ENCODE measurements at places on chromosomes 16 and 17.

- DNase-seq: no peak
Measured at GRCh38 chr16:30649725-30650368, 913 bp upstream of the PRR14 start.

GRCh38 chr17:17172990-17173389 is 33.1 kb downstream of the PLD6 start:
- DNase-seq: no peak

DNA sequence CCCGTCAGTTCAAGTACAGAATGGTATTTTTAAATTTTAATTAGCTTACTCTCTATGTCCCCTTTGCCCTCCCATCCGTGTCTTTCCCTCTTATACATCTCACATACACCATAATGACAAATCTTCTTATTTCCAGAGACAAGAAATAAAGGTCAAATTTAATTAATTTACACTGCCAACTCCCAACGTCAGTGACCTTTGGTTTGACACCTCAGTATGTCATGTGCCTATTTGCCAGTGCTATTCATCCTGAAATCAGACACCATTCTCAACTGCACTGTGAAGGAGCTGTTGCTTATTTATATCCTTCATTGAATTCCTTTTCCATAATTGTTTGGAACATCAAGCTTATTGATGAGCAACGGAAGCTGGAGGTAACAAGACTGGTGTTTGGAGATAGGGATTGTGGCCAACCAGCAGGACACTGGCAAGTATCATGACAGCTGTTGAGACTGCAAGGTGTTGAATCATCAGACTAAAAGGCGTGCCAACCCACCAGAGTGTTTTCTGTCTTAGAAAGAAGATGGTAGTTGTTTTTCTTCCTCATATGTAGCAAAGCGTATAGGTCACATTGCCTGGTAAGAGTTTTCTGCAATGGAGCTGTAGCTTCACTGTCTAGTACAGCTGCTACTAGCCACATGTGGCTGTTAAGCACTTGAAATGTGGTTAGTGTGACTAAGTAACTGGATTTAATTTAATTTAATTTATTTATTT is 12.5 kb downstream of the CALCOCO2 start:
- DNase-seq: no peak

- DNase-seq: no peak
Measured at GRCh38 chr17:22300177-22300576, 607.9 kb downstream of the KCNJ18 start.

DNA sequence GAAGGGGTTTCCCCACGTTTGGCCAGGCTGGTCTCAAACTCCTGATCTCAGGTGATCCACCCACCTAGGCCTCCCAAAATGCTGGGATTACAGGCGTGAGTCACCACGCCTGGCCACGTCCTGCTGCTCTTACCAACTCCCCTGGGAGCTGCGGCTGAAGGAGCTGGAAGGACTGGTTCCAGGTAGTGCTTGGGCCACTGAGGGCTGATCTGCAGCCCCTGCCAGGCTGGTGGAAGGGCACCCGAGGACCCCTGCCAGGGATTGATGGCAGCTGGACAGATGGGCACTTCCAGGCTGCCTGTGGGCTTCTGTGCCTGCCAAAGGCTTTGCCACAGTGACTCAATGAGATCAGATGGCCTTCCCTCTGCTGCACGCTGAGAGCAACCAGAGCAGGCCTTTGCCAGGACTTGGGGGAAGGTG is 2.3 kb downstream of the OXLD1 start:
- DNase-seq: no peak

DNA sequence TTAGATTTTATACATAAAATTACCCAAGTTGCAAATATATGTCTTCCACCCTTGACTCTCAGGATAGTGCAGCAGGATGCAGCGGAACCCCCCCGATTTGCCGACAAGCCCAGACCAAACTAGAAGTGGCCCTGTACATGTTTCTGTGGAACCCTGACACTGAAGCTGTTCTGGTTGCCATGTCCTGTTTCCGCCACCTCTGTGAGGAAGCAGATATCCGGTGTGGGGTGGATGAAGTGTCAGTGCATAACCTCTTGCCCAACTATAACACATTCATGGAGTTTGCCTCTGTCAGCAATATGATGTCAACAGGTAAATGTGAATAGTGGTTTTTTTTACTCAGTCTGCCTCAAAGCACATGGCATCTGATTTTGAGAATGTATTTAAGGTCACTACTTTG is 70.7 kb downstream of the OMG start:
- DNase-seq: no peak

- DNase-seq: no peak
Measured at GRCh38 chr17:44826123-44826790, 3.8 kb downstream of the GJC1 start.

GRCh38 chr16:84754956-84755672 is 55.3 kb downstream of the USP10 start:
- no peak for DNase-seq

GRCh38 chr16:75433732-75434413 is 570 bp upstream of the CFDP1 start:
- DNase-seq: peak; percentile 90

GRCh38 chr17:148757-149156 is 11.4 kb downstream of the SCGB1C2 start:
- DNase-seq: no peak

DNA sequence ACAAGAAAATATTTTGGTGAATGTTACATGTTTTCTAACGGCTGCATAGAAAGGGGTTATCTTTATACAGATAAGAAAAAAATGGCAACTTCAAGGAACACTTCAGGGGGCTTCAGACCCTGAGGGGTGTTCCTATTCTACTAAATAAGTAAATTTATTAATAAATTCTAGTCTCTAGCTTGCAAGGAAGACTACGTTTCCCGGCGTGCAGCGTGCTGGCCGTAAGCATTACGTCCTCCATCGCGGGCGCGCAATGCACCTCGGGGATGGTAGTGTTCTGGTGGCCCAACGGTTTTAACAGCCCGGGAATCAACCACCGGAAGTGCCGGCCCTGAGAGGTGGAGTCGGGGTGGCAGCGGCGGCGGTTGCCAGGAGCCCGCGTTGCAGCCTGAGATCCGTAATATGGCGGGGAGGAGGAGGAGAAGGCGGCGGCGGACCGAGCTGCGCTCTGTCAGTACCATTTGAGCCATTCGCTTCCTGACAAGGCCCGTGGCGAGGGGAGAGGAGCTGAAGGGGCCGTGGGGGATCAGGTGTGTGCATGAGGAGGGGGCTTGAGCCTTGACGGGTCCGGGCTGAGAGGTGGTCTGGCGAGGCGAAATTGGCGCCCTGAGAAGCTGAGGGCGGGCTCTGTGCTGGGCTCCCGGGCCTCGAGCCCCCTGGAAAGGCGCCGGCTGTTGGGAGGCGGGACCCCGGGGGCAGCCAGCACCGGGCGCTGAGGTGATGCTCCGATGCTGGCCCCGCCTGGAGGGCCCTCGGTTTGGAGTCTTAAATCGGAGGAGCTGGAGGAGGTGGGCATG is at the start of gene CCP110:
Gene CCP110 (plus strand): TSS at position 384 of the 797 bp plus-strand sequence. CDS start 3,940 bp downstream, outside the sequence.
- peak; percentile 92 for DNase-seq

DNA sequence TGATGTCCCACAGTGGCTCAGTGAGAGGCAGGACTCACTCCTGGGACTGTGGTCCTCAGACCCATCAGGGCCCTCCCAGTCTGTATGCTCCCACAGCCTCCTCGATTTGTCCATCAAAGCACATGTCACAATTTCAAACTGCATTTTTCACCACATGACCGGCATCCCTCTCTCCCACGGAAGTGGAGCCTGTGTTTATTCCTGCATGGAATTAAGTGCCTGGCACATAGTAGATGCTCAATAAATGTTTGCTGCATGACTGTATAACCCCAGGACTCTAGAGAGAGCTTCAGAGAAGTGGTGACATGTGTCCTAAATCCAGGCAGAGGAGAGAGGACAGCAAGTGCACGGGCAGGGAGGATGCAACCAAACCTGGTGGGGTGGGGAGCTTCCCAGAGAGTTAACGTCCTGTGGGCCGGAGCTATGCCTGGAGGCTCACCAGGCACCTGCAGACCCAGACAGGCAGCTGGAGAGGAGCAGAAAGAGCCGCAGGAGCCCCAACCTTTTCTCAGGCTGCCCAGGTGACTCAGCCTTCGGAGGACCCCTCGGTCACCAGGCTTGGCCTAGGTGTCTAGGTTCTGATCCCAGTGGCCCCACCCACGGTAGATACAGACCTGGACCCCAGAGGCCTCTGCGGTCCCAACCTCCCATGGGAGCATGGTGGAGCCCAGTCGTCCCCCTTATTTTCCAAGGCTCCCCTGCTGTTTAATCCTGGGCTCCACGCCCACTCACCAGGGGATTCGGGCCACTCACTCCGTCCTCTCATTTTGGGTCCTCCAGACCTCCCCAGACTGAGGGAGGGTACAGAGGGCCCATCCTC is 5.8 kb downstream of the CDH5 start:
- DNase-seq: no peak

DNA sequence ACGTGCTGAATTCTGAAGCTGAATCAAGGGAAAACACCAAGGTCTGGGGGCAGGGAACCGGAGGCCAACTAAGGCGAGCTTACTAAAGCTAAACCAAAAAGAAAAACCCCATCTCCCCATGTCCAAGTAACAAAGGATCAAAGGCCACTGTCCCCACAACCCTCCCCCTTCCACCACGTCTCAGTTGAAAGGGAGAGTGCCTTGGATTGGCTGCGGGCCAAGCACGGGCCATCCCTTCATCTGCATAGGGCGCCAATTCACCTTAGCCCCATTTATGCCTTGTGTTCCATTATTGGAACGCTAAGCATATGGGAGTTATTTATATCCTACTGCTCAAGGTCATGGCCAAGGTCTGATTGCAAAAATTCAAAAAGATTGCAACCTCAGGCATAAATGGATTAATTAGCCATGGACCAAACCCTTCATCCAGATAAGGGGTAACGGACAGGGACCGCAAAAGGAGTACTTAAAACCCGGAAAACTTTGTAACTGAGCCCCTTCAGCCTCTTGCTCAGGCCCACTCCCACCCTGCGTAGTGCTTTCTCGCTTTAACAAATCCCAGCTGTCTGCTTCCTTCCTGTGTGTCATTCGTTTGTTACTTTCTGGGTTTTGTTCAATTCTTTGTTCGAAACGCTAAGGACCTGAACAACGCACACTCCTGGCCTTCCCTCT is 740 bp upstream of the ATP6V0D1 start:
- DNase-seq: no peak

- DNase-seq: no peak
Measured at GRCh38 chr17:68443972-68444464, 13.3 kb downstream of the WIPI1 start.

GRCh38 chr16:47721006-47721637 is 260.0 kb downstream of the PHKB start:
- no peak for DNase-seq

DNA sequence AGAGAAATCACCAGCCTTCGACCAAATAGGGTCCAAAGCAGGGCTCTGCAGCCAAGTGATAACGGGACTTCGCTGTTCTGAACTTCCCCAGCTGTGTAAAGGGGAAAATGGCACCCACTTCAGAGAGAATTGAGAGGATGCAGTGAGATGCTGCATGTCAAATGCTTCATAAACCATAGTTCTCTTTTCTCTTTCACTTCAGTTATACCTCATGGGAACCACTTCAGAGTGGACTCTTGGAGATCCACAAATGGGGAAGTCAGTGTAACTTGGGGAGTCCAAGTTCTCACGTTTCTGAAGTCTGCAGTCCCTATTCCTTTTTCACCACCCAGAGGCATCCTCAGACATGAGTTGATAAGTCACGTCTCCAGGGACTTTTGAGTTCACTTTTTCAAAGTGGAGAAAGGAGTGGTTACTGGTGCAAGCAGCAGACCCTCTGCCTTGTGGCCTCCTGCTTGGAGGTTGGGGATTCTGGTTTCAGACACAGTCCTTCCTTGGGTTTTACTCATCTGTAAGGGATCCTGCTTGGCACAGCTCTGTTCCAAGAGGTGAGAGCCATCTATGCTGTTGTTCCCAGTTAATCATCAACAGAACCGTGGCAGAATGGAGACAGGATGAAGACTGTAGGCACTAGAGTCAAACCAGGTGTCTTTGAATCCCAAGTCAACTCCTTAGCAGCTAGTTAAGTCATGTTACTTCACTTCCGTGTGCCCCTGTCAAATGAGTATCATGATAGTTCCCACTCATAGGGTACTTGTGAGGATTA is 123.4 kb upstream of the NOL11 start:
- DNase-seq: no peak

DNA sequence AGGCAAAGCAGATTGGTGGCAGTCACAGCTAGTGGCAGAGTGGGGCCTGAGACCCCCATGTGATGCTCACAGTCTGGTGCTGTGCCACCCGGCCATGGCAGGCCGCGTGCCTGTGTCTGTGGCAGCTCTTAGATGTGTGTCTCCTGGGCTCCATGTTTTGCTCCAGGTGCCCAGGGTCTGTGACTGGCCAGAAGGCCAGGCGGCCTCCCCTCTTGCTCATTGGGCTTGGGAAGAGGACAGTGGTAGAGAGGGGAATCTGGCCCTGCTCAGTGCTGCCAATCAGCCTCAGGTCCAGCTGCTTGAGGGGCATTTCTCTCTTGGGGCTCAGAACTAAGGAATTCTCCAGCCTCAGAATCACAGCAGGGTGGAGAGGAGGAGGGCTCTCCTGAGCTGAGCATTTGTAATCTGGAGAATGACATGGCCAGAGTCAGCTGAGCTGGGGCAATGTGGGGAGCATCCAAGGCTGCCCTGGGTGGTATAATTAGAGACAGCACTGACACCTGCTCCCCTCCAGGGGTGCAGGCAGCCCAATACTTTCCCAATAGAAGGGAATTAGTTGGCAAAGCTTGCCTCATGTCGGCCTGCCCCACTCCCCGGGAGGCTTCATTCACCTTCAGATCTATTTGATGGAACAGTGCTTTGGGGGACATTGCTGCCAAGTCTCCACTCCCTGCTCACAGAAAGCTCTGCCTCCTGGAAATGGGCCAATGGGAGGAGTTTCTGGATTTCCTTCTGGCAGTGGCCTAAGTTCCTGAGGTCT is 2.7 kb upstream of the LASP1NB start:
- DNase-seq: no peak

DNA sequence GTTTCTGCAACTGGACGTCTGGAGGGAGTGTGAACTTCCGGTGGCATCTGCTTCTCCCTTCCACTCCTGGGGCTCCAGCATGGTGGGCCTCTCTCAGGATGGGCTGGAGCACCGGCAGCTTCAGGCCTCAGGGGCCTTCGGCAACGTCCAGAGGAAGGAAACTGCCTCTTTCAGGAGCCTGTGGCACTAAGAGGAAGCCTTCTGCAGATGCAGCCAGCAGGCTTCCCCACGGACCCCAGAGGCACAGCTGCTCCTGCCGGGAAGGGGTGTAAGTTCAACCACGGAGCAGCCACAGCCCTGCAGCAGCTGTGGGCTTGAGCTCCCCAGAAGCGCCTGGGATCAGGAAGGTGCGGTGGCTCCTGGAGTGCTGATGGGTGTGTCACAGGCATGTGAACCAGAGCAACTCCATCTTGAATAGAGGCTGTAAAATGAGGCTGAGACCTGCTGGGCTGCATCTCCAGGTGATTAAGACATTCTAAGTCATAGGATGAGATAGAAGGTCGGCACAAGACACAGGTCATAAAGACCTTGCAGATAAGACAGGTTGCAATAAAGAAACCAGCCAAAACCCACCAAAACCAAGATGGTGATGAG is 50.8 kb upstream of the KLHDC4 start:
- DNase-seq: no peak

DNA sequence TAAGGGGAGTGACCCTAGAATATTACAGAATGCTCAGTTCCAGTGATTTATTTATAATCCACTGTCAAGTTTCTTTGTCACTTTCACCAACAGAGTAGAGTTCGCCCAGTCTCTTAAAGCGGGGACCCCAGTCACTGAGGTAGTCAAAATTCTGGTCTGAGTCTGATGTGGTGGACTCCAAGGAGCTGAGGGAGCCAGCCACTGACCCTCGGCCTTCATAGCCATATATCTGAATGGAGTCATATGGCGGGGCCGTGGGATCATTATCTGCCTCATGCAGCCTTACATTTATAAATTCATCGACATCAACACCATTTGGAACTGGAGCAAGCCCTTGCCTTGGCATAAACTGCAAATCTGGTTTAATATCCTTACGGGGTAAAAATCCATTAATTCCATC is 382.7 kb downstream of the CDH8 start:
- DNase-seq: no peak

- no peak for DNase-seq
Measured at GRCh38 chr17:30324723-30325122, 9.1 kb downstream of the TMIGD1 start.

All from pulmonary artery endothelial cell (primary cell).